Activated CD8-positive, alpha-beta memory T cell treated with anti-CD3 and anti-CD28 coated beads for 48 hours (primary cell): ENCODE measurements at places on chromosomes 4 and X.

- no peak for DNase-seq
These were observed 4.3 kb downstream of the MGST2 start for GRCh38 chr4:139669890-139670289.

DNA sequence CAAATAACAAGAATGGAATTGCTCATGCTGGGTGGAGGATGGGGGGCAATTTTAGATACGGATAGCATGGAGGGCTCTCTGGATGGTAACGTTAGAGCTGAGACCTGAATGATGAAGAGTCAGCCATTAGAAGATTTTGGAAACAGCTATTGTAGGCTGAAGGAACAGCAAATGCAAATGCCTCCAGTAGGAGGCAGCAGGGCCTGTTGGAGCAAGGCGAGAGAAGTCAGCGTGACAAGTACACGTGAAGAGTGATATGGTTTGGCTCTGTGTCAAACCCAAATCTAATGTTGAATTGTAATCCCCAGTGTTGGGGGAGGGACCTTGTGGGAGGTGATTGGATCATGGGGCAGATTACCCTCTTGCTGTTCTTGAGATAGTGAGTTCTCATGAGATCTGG lies 59.3 kb upstream of the SOD3 start:
- no peak for DNase-seq

DNA sequence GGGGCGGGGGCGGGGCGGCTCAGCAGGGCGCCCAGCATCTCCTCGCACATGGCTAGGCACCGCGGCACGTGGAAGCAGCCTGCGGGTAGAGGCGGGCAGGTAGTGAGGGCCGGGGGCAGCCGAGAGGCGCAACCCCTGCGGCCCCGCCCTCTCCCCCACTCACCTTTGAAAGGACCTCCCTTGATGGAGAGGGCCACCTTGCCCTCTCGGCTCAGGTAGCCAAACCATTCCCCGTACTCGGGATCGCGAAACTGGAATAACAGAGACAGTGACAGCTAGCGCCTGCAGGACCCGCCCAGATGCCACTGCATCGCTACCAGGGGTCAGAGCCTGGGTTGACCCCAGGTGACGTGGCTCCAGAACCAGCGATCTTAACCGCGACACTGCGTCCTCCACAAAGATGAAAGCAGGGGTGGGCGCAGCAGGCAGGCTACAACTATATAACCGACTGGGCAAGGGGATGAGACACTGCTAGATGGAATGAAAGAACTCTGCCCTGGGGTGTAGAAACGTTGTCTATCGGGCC lies 552 bp upstream of the NAA10 start:
- no peak for DNase-seq

DNA sequence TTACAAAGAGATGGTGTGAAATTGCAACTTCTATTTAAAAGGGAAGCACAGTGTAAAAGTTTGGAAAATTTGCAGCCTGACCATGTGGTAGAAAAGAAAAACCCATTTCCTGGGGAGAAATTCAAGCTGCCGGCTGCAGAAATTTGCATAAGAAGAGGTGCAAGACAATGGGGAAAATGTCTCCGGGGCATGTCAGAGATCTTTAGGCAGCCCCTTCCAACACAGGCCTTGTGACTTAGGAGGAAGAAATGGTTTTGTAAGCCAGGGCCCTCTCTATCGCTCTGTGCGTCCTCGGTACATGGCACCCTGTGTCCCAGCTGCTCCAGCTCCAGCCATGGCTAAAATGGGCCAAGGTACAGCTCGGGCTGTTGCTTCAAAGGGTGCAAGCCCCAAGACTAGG lies 40.4 kb downstream of the CCDC158 start:
- no peak for DNase-seq

DNA sequence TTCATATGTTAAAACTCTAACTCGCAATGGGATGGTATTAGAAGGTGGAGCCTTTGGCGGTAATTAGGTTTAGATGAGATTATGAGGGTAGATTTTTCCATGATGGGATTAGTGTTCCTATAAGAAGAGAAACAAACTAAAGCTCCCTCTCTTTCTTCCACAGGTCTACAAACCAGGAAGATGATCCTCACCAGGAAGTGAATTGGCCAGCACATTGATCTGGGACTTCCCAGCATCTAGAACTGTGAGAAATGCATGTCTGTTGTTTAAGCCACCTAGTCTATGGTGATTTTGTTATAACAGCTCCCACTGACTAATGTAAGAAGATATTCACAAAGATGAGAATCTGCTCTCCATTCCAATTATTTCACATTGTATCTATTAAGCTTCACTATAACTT lies 2266.9 kb downstream of the PCDH7 start:
- no peak for DNase-seq

DNA sequence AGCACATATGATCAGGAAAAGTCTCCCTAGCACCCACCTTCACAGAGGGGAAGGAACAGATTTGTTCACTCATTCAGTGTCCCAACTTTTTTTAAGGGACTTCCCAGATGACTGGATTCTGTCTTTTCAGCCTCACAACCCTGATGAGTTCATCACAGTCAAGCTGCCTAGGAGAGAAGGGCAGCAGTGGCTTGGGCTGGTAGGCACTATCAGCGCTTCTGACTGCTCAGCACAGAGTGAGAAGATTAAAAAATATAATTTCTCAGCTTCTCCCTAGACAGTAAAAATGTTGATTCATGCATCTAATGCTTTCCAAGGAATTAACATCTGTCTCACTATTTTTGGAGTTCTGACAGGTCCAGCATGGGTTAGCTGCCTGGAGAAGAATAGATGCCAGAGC lies 328.2 kb downstream of the DTHD1 start:
- DNase-seq: no peak

DNA sequence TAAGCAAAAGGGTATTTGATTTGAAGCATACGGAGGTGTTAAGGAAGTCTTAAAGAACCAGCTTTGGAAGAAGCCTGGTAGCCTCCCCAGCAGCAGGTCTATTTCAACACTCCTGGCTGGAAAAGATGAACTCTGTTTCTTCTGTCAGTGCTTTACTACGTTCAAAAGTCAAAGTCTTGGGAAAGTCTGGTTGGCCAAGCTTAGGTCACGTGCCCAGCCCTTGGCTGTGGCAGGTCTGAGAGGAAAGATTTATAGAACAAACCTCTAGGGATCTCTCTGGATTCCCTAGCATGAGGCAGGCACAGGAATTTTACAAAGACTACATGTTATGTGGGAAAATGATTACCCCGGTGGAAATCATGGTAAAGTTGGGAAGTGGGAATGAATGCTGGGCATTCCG lies 8.6 kb upstream of the ARHGAP10 start:
- no peak for DNase-seq

- no peak for DNase-seq
These were observed 624.4 kb upstream of the ACTRT1 start for GRCh38 chrX:128676651-128677050.

DNA sequence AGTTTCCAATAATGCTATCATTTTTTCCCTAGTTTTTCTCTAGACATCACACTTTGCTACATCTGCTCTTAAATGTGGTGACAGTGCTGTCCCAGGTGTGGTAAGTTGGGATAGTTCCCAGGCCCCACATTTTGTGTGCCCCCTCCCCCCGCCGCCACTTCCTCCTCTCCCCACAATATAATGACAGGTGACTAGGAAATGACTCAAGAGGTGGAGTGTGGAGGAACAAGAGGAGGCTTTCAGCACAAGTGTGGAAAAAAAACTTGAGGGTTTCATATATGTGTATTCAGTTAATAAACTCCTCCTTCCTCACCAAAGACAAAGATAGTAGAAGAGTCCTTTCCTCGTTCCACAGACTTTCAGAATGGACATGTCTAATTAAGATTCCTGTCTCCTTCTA lies 18.3 kb upstream of the IL21 start:
- no peak for DNase-seq

DNA sequence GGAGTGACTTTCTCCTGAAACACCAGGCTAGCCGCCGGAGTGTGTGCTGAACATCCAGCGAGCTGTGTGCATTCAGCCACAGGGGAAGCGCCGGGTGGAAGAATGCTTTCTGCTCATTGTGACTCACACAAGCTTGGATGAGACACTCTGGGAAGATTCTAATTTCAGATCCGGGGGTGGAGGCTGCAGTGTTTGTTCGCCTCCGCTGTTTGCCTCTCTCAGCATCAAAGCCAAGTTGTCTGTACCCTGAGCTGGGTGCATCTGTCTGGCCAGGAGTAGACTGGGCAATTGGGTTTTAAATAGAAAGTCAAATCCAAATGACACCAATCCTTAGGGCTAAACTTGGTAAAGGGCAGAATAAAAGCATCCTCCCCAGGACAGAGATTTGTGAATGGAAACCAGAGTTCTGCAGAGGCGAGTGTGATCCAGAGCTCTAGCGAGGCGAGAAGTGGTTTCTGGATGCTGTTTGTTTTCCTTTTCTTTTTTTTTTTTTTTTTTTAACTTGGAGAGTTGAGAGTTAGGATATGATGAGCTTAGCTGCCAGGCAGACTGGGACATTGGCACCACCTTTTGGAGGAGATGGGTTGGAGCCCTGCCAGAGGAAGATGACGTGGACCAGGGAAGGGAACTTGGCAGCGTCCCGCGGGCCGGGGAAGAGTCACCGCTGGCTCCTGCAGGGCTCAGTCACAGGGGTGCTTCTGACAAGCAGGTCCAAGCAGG lies 196.0 kb upstream of the PSAPL1 start:
- DNase-seq: no peak

GRCh38 chr4:118975449-118976192 lies 87.0 kb downstream of the SYNPO2 start:
- DNase-seq: no peak

- no peak for DNase-seq
These were observed 210.2 kb downstream of the ANTXR2 start for GRCh38 chr4:79862821-79863220.

DNA sequence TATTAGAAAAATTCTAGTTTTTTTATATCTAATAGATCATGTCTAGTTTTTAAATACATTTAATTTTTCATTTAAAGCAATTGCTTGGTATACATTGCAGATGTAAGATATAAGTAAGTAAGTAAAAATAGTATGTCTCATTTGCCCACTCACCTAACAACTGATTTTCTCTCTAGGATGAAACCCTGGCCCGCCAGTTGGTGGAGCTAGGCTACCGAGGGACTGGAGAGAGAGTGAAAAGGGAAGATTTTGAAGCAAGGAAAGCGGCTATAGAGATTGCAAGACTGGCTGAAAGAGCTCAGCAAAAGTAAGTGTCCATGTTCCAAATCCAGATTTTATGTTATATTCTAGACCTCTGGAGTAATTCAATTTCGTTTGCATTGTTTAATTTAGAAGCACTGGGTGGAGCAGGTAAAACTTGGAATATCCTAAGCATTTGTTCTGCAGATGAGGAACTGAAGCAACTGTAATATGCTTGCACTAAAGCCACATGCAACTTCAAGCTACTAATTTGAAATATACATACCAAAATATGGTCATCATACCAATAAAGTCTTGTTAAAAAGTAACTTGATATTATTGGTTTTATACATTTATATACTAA lies 27.1 kb downstream of the CFAP299 start:
- no peak for DNase-seq

DNA sequence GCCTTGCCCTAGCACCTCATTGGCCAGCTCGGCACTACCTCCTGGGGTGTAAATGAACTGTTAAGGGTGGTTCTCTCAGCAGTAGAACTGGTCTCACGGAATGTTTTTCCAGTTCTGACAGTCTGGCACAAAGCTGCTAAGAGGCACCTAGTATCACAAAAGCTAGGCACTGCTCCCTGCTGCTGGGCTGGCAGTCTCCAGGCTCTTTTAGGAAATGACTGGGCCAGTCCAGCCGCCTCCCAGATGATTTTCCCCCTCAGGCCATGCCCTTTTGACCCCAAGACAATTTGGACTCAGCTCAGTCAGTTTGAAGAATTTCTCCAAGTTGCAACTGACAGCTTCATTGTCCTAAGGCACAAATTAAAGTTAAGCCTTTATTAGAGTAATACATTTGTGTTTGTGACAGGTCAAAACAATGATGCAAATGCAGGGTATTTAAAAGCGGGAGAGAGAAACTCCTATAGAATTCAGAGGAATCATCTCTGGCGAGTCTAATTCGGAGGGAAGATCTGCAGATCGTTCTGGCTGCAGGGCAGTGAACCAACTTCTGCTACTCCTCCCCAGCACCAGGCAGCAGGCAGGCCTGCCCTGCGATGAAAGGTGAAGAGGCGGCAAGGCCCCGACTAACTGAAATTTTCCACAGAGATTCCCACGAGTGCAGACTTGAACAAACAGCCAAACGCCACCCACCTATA lies 7.9 kb downstream of the FRMD7 start:
- no peak for DNase-seq

DNA sequence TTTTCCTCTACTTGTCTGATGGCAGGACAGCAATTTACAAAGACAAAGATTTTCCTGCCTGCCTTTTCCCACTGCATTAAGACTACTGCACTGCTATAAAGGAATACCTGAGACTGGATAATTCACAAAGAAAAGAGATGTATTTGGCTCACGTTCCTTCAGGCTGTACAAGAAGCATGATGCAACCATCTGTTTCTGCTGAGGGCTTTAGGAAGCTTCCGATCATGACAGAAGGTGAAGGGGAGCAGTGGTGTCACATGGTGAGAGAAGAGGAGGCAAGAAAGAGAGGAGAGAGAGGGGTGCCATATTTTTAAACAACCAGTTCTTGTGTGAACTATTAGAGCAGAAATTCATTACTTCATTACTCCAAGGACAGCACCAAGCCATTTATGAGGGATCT lies 617.1 kb upstream of the HTR2C start:
- no peak for DNase-seq
